ENCODE measurements at places on chromosomes 12 and 14.

DNA sequence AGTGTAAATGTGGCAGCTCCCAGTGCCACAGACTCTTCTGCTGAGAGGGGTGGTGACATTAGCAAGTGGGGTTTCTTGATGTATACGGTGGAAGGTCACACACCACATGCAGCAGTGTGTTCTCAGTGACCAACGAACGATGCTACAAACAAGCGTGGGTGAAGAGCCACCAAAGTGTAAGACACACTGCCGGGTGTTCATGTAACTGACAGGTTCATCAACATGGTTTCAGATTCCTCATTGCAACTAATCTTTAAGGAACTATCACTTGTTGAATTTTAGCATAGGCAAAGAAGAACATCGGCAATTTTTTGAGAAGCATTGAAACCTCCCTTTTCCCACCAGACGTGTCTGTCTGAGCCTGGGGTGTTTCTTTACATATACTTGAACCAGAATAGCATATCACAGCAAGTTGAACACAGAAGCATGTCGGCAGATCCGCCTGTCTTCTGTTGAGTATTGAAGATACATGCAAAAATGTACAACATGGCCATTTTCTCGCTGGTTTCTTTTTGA is 58.8 kb downstream of the PPP2R5C start:
- no peak for DNase-seq

- no peak for DNase-seq
These were observed 7.7 kb downstream of the ZFC3H1 start for GRCh38 chr12:71655907-71656306.

DNA sequence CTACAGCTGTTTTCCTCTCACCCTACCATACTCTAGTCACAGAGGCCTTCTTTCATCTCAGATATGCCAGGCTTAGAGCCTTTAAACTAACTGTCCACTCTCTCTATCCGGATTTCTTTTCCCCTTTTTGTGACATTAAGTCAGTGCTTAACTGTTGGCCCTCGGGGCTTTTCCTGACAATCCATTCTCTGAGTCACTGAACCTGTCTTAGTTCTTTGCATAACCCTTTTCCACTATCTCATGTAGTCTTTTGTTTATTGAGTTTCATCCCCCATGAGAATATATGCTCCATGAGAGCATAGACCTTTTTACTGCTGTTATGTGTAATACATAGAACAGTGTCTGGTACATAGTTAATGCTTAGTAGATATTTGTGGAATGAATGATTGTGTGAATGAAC is 68.7 kb downstream of the PLEKHA5 start:
- no peak for DNase-seq

GRCh38 chr14:70685474-70686197 is 43.9 kb downstream of the TTC9 start:
- no peak for DNase-seq

GRCh38 chr12:65996146-65996545 is 134.4 kb downstream of the LLPH start:
- DNase-seq: no peak

- DNase-seq: no peak
These were observed 12.6 kb downstream of the DLK1 start for GRCh38 chr14:100739306-100739705.

GRCh38 chr14:31930493-31931240 is 146.4 kb upstream of the ARHGAP5 start:
- DNase-seq: no peak

DNA sequence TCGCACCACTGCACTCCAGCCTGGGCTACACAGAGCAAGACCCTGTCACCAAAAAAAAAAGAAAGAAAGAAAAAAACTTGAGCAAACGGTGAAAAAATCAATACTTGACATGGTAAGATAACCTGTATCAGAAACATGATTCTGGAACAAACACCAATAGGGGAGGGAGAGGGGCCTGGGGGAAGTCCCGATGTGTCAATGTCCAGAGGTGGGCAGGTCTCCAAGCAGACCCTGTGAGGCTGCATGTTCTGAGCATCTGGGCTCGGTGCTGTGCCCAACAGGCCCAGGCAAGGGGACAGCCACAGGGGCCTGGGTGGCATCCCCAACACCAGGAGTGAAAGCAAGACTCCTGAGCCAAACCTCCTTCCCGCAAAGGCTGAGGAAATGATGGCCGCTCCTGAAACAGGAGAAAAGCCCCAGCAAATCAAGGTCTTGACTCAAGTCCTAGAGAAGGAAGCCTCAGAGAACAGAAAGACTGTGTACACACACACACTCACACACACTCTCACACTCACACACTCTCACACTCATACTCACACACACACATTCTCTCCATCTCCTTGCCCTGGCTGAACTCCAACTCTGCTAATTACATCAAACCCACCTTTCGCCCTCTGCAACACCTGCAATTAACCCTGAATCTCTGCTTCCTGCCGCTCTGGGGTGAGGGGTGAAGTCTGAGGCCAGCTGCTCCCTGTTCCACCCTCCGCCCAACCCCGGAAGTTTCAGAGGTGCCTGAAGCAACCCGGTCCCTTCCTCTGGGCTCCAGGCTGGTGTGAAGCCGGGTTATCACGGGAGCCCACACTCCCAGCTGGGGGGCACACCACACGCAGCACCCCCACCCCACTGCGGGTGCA is 20.4 kb downstream of the CCDC88C start:
- no peak for DNase-seq

GRCh38 chr14:104852280-104852663 is 12.8 kb upstream of the CEP170B start:
- DNase-seq: no peak

DNA sequence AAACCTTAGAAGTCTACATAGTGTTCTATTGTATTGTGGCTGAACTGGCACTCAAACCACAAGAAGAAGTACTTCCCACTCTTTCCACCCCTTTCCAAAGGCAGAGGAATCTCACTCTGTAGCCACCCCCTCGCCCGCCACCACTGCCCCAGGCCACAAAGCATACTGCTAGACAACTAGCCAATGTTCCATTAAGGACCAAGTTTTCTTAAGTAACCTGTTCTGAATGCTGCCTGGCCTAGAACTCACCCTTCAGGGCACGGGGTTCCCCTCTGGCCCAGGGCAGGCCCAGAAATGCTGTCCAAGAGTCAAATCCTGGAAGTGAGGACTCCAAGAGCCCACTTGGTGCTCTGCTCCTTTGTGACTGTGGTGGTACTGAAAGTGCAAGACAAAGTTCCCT is 15.7 kb upstream of the PTPRO start:
- DNase-seq: no peak

DNA sequence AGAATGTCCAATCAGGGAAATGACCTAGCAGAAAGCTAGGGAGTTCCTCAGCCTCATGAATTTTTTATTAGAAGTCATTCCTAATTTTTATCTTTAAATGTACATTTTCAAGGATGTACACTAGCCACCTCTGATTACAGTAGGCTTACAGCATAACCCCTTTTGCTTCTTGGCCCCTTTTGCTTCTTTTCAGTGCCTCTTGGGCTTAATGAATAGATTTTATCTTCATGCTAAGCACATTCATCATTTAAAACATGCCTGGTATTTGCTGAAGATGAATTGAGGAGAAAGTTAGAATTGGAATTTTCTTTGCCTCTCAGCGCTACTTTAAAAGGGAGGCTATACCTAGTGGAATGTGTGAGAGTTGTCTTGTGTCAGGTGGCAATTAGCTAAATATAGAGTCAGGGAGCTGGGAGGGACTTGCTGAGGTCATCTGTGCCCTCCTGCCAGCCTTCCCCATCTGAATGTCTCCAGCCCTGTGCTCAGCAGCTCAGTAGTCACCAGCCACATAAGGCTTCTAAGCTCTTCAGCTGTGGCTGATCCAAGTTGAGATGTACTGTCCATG is 132.1 kb downstream of the SAMD4A start:
- no peak for DNase-seq

- no peak for DNase-seq
These were observed 15.1 kb downstream of the NUAK1 start for GRCh38 chr12:106123551-106124081.

- no peak for DNase-seq
These were observed 805.4 kb downstream of the VRK1 start for GRCh38 chr14:97602438-97603117.

DNA sequence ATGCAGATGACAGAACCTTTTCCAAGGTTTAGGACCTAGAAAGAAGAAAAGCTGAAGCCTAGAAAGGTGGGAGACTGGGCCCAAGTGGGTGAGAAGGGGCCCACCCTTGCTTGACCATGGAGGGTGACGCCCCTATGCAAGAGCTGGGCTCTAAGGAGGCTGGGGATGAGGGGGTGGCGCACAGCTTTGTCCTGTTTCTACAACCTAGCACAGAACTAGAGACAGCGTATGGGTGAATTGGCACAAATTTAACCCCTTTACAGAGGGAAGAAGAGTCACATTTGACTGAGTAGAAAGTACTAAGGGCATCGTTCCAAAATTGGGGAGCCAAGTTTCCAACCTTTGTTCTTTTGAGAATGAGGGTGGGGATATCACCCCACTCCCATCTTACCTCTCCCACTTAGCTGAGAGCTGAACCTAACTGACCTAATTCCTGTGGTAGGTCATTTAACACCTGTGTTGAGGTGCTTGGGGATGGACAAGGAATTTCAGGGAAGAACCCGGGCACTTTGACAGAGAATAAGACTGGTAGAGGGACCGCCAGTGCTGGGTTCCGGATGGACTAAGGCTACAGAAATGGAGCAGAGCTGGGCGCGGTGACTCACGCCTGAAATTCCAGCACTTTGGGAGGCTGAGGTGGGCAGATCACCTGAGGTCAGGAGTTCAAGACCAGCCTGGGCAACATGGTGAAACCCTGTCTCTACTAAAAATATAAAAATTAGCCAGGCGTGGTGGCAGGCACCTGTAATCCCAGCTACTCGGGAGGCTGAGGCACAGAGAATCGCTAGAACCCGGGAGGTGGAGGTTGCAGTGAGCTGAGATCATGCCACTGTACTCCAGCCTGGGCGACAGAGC is 5.2 kb downstream of the NFKBIA start:
- DNase-seq: no peak

- DNase-seq: no peak
These were observed 93.5 kb upstream of the PTHLH start for GRCh38 chr12:28065889-28066630.

GRCh38 chr14:28755198-28755815 is 11.3 kb upstream of the FOXG1 start:
- no peak for DNase-seq
